ENCODE measurements at places on chromosomes 13 and 19.

DNA sequence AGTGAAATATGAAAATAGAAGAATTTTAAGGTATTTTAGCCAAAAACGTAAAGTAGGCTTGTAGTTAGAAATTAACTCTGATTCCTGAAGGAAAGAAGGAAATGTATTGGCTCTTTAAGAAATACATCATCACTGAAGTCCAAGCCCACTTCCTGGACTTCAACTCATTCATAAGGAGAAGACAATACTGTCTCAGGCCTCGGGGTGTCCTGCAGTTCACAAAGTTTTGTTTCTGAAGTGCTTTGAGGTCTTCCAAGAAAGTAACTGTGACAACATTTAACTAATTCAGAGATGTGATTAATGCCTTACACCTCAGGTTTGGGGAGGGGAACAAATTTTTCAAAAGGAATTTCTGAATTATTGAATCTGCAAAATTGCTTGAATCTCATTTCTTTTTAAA lies 65.8 kb upstream of the STARD13 start:
- no peak for DNase-seq

DNA sequence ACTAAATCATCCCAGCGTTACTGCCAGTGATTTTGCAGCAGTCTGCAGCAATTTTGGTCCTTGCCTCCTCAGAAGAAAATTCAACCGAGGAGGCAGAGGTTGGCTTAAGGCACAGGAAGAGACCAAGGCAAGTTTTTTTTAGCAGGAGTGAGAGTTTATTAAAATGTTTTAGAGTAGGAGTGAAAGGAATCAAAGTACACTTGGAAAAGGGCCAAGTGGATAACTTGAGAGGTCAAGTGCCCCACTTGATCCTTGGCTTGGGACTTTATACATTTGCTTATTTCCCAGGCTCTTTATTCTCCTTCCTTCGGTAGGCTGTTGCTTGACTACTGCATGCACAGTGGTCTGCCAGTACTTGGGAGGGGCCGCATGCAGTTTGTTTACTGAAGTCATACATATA lies 2.9 kb upstream of the ZNF134 start:
- no peak for DNase-seq

GRCh38 chr13:20193162-20193906 lies 596 bp upstream of the GJB2 start:
- DNase-seq = no peak

GRCh38 chr13:30708541-30708940 lies 26.8 kb upstream of the ALOX5AP start:
- DNase-seq = no peak

- DNase-seq = no peak
Measured at GRCh38 chr13:94712812-94713560, 641 bp upstream of the SOX21 start.

- no peak for DNase-seq
Measured at GRCh38 chr19:7363225-7363624, 14.5 kb downstream of the ARHGEF18 start.

DNA sequence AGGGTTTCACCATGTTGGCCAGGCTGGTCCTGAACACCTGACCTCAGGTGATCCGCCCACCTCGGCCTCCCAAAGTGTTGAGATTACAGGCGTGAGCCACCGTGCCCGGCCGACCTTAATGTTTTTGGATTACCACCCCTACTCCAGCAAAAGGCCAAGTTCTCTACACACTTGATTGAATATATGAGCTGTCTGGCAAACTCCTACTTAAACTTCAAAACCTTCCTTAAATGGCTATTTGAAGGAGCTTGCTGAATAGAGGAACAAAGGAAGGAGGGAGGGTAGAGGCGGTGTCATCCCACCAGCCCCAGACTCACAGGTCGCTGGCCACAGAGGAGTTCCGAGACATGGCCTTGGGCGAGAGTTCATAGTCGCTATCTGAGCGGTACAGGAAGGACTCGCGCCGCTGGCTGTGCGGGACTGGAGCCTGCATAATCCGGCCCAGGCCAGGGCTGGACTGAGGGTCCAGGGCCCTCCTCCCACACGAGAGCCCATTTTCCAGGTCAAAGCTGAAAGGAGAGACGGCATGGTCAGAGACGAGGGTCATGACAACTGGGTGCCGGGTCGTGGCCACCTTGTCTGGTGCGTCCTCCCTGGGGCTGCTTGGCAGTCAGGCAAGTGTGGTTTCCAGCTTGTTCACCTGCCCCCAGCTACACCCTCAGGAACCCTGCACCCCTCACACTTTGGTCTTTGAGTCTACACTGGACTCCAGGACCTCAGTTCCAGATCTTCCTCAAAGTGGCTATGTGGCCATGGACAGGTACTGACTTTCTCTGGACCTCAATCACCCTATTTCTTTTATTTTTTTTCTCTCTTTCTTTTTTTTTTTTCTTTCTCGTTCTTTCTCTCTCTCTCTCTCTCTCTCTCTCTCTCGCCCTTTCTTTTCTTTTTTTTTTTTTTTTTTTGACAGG lies 4.2 kb downstream of the PDE4C start:
- no peak for DNase-seq

- DNase-seq = no peak
Measured at GRCh38 chr13:41058295-41059070, 2.8 kb upstream of the WBP4 start.

- DNase-seq = no peak
Measured at GRCh38 chr13:90360785-90361184, 986.7 kb upstream of the MIR17HG start.

GRCh38 chr13:79937311-79937710 lies 403.6 kb downstream of the SPRY2 start:
- no peak for DNase-seq

- DNase-seq = no peak
Measured at GRCh38 chr19:45352914-45353796, 12.6 kb downstream of the KLC3 start.

- DNase-seq = peak; percentile 30
Measured at GRCh38 chr13:27482983-27483382, 32.6 kb upstream of the MTIF3 start.

- no peak for DNase-seq
Measured at GRCh38 chr19:44909775-44910174, 4.2 kb downstream of the APOE start.

DNA sequence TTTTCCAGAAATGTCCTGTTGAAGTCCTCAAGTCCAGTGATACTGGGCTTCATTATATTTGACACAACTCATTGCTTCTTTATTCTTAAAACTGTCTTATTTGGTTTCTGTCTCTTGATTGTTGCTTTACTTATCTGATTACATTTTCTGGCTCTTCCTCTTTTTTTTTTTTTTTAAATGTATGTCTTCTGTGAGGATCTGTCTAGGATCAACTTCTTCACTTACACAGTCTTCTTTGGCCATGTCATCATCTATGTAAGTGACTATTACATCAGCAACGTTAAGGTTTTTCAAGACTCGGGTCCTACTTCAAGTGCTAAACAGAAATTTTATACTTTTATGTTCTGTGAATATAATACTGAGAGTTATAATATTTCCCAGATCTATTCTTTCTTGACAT lies 162.1 kb downstream of the PDS5B start:
- no peak for DNase-seq

DNA sequence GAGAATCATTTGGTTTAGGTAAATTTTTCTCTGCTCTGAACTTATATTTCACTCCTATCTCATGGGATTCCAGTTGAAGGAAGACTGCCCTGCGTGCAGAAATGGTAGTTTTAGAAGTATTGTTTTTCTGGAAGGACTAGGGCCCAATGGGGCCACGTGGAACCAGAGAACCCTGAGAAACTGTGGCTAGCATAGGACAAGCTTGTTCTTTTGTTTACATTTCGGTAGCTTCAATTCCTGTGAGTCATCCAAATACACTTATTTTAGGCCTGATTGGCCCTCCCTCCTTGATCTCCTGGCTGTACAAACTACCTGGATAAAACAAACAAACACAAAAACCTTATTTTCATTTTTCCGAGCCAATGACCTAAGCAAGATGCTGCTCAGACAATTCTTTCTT lies 124.0 kb downstream of the ITGBL1 start:
- DNase-seq = no peak

DNA sequence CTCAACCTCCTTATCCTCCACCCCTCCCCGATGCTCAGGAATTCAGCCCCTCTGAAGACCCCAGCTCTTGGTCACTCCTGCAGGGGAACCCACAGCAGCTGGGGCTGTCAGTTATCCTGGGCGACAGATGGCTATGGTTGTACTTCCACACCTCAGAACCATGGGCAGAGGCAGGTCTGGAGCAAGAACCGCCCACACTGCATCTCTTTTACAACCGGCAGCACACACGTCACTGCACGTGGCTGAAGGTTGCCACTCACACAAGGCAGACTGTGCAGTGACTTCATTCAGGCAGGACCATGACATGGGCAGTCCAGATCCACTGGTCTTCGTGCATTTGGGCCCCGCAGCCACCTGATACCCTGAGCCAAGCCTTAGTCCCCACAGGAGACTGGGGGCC lies 21.5 kb upstream of the SDHAF1 start:
- no peak for DNase-seq

DNA sequence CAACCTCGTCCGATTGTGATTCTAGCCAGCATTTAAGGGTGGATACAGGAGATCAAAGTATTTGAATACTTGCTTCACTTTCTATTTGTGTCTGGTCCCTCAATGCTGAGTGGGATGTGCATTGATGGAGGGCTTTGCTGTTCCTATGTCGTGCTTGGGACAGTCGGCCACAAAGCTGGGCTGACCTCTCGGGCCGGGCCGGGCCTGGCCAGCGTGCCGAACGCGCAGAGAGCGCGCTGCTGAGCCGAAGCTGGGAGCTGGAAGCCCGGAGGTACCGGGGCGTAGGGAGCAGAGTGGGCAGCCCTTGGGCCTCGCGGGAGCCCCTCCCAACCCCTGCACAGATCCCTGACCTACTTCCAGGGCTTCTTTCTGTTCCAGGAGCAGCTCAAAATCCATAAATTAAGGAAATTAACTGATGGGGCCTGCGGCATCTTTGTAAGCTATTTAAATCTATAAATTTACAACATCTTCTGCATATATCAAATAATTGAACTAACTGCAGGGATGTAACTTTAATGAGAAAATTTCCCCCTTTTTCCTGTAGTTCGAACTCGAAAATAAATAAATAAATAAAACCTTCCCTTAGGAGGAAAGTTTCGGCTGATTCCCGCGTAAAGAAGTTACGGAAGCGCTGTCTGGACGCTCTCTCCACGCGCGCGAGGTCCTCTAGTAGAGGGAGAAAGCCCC lies 1.8 kb upstream of the KCTD15 start:
- DNase-seq = no peak

Measured in RPMI8226 (cell line).